Stimulated activated CD4-positive, alpha-beta T cell treated with anti-CD3 and anti-CD28 coated beads, Interleukin-15, amount 100 ng/mL, for 1 hour (primary cell): ENCODE measurements at places on chromosomes 7 and 10.

- no peak for DNase-seq
These were observed 61.6 kb downstream of the TCERG1L start for GRCh38 chr10:131249955-131250344.

GRCh38 chr7:132991615-132992587, 90.0 kb downstream of the CHCHD3 start:
- DNase-seq, result no peak

DNA sequence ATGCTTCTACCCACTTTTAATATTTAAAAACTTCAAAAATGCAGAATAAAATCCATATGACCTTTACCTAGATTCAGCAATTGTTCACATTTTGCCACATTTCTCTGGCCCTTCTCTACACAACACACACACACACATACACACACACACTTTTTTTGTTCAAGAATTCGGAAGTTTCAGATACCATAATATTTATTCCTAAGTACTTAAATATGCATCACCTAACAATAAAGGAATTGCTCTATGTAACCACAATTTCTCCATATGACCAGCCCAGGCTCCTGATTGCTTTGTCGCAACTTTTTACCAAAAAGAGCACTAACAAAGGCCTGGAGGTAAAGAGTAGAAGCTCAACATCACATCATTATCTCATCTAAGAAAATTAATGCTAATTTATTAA, 106.6 kb downstream of the FAS start:
- no peak for DNase-seq

GRCh38 chr7:106757846-106758245, 96.9 kb upstream of the CCDC71L start:
- DNase-seq, result no peak

GRCh38 chr7:19815546-19815945, 42.1 kb upstream of the TMEM196 start:
- no peak for DNase-seq

- DNase-seq, result no peak
These were observed 515.4 kb downstream of the HTR7 start for GRCh38 chr10:90342480-90342879.
